ENCODE measurements at places on chromosomes 2 and 18. TPM values are rescaled to one million over a fixed set of nuclear protein-coding genes. Genes with fewer than 3 reads are reported as not detected.

DNA sequence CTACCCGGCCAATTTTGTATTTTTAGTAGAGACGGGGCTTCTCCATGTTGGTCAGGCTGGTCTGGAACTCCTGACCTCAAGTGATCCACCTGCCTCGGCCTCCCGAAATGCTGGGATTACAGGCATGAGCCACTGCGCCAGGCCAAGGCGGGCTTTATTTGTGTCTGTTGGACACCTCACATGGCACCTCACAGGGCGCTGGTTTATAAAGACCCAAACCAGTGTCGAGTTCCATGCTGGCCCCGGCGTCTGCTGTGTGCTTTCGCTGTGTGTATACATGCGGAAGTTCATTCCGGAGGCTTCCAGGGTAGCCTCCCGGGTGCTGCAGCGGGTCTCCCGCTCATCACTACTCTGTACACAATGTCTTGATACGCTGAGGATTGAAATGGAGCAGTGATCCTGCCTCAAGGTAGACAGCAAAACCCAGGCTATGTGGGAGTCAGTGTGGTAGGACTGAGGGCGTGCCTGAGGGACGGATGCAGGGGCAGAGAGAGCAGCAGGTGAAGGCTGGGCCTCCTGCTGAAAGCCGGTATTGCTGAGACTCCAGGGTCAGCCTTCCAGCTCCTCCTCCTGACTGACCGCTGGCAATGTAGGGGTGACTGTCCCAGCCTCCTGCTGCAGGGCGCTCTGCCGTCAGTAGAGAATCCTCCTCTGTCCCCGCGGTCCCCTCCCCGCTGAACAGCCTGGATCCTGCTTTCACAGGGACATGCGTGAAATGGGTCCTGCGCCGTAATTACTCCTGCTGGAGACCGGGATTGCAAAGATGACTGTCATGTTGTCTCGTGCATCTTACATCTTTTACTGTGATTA, 22.7 kb downstream of the LDLRAD4 start:
- no peaks in the 10 kb centered on the region for H3K36me3 ChIP-seq
- no peaks in the 10 kb centered on the region for H3K27me3 ChIP-seq

- H3K4me1 ChIP-seq: no peaks in the 10 kb centered on the region
- H3K27ac ChIP-seq: no peak overlapping the region
- H3K4me3 ChIP-seq: no peak overlapping the region
- H3K36me3 ChIP-seq: no peaks in the 10 kb centered on the region
These were observed 22.9 kb downstream of the RBM43 start for GRCh38 chr2:151238527-151239487.

- DNase-seq: no peak
- no peak overlapping the region for H3K27ac ChIP-seq
- no peaks in the 10 kb centered on the region for H3K36me3 ChIP-seq
- no peaks in the 10 kb centered on the region for H3K27me3 ChIP-seq
- no peak overlapping the region for H3K4me3 ChIP-seq
- H3K4me1 ChIP-seq: no peaks in the 10 kb centered on the region
These were observed 49.1 kb upstream of the PIK3C3 start for GRCh38 chr18:41905786-41906527.

Gene RHOB
- total RNA-seq: 1,363 TPM

Measured in ovary (tissue), 10 donors.